Stimulated activated CD4-positive, alpha-beta T cell treated with anti-CD3 and anti-CD28 coated beads, Interleukin-2, amount 100 ng/mL, for 24 hours (primary cell): ENCODE measurements at places on chromosomes 11 and 22.

GRCh38 chr11:7905961-7906429, 25.1 kb downstream of the OR10A6 start:
- DNase-seq = no peak

DNA sequence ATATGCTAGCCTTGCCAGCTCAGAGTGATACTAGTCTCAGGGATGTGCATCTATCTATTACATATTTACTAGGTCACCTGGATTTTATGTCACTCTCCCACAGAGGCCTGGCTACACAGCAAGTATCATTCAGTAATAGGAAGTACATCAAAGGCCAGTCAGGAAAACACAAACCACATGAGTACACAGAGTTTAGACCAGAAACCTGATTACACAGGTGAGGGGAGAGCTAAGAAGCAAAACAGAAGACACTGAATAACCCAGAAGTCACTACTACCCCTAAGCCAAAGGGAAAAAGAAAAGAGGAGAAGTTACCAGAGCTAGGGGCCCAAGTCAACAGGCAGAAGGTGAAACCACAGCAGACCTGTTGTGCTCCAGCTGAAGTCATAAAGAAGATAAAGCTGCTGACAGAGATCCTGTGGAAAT, 13.3 kb downstream of the LPXN start:
- DNase-seq = no peak

DNA sequence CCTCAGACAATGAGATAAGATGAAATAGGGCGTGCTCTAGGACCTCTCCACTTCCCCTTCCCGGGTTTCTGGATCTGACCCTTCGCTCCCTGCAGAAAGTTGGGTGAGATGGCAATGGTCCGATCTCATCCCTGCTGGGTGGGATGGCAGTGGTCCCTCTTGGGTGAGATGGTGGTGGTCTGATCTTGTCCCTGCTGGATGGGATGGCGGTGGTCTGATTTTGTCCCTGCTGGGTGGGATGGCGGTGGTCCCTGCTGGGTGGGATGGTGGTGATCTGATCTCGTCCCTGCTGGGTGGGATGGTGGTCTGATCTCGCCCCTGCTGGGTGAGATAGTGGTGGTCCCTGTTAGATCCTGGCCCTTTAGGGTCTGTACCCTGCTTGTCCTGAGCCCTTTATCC, 21.3 kb downstream of the ST14 start:
- no peak for DNase-seq

DNA sequence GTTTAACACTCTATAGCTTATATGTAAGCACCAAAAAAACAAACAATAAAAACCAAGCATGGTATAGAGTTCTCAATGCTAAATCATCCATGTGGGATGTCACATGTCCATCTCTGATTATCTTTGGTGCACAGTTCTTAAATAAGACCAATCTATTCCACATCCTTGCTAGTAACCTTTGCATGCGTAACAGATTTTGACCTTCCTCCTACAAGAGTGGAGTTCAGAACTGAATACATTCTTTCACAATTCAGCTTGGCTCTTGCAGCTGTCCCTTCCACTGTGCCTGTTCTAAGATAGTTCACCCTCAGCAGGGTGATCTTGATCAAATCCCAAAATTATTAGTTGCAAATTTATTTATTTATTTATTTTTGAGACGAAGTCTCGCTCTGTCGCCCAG, 21.1 kb downstream of the PRR14L start:
- DNase-seq = no peak

DNA sequence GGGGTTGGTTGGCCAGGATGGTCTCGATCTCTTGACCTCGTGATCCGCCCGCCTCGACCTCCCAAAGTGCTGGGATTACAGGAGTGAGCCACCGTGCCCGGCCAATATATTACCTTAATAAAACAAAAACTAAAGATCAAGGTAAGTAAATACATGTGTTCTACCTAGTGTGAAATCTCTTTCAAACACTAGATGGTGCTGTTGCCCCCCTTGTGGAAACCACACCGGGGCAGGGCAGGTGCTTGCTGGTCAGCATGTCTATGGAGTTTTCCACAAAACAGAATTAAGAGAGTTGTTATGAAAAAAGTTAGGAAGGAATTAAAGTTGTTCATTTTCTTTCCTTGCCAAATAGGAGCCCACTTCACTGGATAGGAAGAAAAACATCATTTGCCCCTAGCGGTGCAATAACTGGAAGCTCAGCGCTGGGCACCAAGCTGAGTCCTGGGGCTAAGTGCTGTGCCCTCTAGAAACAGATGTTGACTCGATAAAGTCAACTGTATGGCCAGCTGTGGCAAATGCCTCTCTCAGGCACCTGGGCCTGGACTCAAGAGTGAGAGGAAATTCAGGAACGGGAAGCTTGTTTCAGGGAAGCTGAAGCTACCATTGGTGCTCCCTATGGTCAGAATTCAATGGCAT, 6.3 kb upstream of the KCNJ5 start:
- DNase-seq = peak; percentile 59

GRCh38 chr11:86046116-86046515, 22.8 kb downstream of the PICALM start:
- DNase-seq = no peak

DNA sequence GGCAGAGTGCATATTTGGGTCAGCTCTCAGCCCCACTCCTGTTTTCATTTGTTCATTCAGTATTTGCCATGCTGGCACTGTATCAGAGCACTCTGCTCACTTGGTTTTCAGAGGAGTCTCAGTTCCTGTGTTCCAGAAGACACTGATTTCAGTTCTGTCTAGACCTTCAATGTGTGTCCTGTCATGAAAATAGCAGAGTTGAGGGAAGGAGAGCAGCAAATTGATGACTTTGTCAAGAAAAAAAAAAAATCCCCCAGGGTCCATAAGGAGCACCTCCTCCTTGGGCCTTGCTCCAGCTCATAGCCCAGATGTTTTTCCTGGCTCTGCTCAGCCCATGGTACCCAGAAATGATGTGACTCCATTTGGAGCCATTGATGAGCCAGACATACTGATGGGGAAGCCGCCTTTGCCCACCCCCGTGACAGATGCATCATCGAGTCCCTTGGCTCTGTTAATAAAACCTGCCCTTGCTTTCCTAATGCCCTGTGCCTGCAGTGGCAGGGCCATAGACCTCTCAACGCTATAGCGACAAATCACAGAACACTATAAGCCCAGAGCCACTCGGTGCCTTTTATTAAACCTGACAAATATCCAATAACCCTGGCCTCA, 107.0 kb downstream of the PKNOX2 start:
- no peak for DNase-seq

DNA sequence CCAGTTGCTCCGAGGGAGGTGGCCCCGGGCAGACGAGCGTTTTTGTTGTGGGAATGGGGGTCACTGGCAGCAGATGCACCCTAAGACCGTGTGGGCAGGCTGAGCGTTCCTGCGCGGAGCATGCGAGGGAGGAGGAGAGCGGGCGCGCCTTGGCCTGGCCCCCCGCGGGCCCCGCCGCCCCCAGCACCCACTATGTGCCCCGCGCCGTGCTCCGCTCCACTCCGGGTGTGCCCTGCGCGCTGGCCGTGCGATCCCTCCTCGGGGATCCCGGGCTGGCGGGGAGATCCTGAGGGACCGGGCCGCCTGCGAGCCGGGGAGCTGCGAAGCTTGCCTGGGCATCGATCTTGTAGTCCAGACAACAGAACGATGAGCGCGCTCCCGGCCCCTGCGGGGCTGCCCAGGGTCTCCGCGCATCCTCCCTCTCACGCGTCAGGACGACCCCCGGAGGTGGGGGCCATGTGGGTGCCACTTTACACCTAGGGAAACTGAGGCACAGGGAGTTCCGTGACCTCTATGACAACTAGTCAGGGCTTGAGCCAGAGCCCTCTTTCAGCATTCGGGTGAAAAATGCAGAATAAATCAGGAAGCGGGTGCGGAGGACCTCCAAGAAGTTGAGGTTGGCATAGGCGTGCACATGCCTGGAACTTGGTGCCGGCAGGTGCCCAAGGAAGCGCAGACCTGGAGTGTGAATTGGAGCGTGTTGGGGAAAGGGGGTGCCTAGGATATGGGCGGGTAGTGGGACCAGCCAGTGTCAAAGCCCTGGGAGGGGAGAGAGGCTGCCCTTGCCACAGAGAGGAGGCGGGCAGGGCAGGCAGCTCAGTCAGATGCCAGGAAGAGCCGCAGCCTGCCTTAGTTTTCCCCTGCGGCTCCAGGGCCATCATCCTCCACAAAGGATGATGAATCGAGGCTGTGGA, 1.3 kb upstream of the KMT5B start:
- no peak for DNase-seq
